ENCODE measurements at places on chromosomes 12 and 14.

DNA sequence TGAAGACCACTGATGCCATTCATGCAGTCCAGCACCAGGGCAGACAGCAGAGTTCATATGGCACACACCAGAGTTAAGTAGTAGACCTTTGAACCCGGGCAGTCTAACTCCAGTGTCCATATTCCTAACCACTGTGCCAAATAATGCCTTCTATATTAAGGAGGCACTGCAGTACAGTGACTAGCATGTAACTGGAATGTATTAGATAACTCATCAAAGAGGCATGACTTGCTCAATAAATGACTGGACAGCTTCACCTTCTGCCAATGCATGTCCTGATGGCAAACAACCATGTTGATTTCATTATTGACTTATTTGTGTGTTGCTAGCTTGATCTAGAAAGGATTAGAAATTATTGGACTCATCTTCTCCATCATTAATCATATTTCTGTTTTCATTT, 40.2 kb downstream of the DACT1 start:
- no peak for DNase-seq

GRCh38 chr12:78684419-78684818, 180.2 kb upstream of the SYT1 start:
- DNase-seq = no peak

- DNase-seq = no peak
Measured at GRCh38 chr12:30047516-30048254, 263.9 kb upstream of the TMTC1 start.

GRCh38 chr12:130375296-130376287, 37.9 kb downstream of the PIWIL1 start:
- no peak for DNase-seq

DNA sequence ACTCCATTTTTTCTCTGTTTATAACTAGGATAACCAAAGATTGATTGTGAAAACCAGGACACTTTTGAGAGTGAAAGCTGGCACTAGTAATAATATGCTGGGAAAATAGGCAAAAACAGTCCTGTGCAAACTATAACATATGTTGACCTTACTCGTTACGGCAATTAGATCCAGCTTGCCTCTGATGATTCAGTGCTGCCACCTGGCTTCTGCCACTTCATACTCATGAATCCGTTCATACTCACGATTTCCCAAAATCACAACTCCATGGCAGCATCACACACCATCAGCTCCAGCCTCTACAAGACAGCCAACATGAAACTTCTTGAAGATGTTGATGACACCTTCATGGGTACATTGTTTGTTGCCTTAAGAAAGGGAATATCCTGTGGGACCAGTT, 49.1 kb upstream of the CAND1 start:
- no peak for DNase-seq

DNA sequence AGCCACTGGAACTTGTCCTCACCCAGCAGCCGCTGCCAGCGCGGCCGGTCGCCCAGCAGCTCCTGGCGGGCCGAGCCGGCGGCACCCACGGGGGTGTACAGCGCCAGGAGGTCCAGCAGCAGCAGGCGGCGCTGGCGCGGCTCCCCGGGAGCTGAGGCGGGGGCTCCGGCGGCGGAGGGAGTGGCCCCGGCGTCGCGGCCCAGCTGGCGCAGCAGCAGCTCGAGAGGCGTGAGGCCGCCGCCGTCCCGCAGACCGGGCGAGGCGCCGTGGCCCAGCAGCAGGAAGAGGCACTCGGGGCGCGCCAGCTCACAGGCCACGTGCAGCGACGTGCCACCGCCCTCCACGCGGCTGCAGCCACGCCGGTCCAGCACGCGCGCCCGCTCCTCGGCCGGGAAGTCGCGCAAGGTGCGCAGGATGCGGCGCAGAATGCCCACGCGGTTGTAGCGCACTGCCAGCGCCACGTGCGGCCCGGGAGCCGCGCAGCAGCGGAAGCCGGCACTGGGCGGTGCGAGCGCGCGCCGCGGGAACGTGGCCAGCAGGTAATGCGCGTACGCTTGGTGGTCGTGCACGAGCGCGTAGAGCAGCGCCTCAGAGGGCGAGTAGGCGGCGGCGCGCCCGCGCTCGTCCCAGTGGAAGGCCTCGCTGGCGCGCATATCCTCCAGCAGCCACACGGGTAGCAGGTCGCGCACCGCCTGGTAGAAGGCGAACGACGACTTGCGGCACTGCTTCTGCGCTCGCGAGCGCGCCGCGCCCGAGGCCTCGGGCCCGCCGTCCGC, 2.3 kb downstream of the ANKRD9 start:
- no peak for DNase-seq

- DNase-seq = no peak
Measured at GRCh38 chr12:90253136-90253535, 544.5 kb upstream of the ATP2B1 start.

- DNase-seq = no peak
Measured at GRCh38 chr12:82952946-82953345, 266.2 kb downstream of the TMTC2 start.

- DNase-seq = no peak
Measured at GRCh38 chr14:57412341-57412740, 22.0 kb downstream of the NAA30 start.

DNA sequence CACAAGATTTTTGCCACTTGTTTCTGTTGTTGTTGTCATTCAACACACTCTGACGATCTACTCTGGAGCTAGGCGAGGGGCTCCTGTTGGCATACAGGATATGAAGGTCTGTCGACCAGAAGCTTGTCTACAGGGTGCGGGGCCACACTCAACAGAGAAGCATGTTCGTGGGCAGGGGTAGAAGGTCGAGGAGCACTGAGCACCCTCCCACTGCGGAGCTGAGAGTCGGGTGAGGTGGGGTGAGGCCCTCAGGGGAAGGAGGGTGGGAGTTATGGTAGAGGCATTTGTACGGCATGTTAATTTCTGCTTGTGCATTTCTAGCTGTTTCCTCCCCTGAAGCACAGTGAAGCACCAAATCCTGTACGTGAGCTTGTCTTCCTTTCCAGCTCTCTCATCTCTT, 115.1 kb downstream of the PRMT8 start:
- DNase-seq = no peak

DNA sequence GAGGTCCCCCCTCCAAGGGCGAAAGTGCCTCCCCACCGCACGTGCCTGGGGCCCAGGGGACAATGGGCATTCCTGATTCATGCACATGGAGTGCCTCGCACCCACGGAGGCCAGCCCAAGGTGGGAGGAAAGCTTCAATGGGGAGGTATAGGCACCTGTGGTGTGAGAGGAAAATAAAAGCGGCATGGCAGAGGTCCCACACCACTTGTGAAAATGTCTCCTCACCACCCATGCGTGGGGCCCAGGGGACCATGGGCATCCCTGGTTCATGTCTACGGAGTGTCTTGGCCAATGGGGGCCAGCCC, 384.7 kb downstream of the ALG10 start:
- DNase-seq = no peak

- DNase-seq = no peak
Measured at GRCh38 chr12:18414671-18415070, 153.4 kb downstream of the PIK3C2G start.

DNA sequence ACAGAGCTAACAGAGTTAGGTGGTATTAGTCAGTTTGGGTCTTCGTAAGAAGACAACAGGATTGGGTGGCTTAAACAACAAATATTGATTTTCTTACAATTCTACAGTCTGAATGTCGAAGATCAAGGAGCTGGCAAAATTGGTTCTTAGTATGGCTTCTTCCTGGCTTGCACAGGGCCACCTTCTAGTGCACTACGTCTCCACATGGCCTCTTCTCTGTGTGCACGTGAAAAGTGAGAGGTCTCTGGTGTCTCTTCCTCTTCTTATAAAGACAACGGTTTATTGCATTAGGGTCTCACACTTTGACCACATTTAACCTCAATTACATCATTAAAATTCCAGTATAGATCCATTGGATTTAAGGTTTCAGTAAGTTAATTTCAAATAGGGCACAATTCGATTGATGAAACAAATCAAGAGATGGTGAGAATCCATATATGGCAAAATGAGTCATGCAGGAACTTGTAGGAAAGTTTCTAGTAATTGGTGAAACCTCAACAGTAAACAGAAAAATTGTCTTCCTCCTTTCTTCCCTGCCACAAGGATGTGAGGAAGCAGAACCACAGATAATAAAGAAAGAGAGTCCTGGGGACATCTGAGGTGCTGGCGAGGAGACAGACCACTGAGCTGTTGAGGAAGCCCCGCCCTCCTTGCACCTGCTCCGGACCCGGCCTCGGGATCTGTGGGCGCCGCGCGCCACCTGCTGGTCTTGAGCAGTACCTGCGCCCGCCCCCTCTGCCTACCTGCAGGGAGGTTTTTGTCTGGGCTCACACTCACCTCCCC, 846.7 kb downstream of the TMEM121 start:
- peak; percentile 68 for DNase-seq

GRCh38 chr14:26992403-26993115, 394.7 kb upstream of the NOVA1 start:
- DNase-seq = no peak

DNA sequence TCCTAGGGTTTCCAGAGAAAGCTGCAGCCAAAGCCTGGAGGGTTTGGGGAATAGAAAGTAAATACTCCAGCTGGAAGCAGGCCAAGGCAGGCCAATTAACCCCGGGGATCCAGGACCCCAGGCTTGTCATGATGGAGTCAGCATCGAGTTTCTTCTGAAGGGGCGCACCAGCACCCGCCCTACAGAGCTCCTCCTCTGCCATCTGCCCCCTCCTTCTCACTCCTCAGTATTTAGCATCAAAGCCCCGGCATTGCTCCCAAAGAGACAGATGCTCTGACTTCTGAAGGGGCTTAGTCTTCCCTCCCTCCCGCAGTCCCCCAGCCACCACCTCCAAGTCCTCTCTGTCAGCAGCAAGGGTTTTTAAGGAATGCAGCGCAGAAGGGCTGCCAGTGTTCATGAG, 285.1 kb upstream of the NOS1 start:
- DNase-seq = no peak

DNA sequence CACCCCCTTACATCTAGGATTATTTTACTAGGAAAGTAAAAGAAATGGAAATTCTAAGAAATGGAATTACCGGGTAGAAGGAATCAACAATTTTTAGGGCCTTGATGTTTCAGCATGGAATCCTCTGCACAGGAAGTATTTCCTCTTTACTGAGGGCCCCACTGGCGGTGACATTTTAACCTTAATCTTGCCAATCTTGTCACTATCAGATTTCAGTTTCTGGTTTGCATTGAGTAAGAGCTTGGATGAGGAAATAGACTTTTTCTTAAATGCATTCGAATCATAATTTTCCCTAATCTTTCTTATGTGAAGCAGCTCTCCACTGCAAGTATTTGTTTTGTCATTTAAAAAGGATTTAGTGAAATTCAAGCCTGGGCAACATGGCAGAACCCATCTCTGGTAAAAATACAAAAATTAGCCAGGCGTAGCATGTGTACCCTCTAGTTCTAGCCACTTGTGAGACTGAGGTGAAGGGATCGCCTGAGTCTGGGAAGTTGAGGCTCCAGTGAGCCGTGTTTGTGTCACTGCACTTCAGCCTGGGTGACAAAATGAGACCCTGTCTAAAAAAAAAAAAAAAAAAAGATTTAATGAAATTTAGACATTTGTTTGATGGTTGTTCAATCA, 40.7 kb downstream of the TPCN1 start:
- no peak for DNase-seq

DNA sequence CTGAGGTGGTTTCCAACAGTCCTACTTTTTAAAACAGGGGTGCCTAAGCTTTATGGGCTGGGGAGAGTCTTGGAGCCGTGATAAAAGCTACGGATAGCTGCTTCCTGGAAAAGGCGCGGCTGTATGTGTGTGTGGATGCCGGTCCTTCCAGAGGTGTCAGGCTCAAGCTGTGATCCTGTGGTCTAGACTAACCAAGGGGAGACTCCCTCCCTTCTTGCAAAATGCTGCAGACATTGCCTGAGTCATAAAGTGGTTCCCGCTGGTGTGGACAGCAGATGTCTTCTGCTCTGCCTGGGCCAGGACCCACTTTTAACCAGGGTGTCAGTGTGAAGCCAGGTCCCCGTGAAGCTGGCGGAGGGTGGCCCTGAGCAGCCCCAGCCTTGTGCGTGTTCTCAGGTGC, 37.8 kb downstream of the CCDC92 start:
- DNase-seq = no peak

DNA sequence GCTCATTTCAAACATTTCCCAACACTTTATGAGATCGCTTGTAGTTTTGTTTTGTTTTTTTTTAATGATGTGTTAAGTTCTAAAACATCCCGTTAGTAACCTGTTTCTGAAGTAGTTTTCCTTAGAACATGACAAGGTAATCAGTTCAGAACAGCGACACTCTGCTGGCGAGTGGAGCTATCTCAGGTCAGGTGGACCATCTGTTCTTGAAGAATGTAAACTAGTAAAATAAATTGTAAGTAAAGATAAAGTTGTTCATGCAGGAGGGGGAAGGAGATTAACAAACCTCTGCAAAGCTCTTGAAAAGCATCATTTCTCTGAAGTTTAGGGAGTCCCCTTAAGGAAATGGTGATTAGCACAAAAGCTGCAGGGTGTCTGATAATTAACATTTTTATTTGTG, 71.9 kb upstream of the DACT1 start:
- no peak for DNase-seq

DNA sequence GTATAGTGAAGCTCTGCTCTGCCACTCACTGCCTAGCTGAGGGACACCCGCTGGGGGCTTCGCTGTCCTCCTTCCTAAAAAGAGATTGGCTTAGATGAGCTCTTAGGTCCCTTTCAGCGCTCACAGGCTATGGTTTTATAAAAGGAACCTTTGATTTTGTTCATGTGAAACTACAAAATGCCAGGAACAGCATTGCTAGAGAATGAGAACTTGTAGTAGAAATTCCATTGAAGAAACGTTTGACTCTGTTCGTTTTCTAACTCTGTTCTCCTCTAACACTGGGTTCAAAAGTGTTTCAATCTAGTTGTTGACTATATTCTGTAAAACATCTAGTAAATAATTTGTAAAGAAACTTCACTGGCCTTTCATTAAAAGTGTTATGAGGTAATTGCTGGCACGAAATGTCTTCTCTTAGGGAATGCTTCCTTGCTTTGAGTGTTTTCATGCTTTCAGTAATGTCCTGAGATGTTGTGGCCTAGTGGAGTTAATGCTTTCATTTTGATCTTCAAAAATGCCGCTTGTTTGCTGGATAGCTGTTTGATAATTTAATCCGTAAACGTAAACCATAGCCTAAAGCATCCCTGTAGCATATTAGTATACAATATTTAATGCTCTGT, 1.6 kb downstream of the MARK3 start:
- peak; percentile 43 for DNase-seq

DNA sequence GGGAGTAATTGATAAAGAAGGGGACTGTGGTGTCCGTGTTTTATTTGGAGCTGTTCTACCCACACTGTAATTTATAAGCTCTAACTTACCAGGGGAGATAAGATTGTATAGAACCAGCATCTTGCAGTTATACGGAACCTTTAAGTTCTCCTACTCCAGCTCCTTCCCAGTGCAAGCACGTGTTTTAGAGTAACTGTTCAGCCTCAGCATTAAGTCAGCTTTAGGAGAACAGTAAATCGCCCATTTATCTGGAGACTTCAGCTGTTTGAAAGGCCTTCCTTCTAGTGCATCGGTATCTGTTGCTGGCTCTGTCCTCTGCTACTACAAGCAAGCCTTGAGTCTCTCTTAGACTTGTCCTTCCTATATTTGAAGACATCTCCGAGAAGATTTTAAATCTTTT, 95.6 kb downstream of the ETV6 start:
- DNase-seq = no peak

- DNase-seq = no peak
Measured at GRCh38 chr14:95413289-95414215, 93.8 kb upstream of the CLMN start.

GRCh38 chr12:117042171-117042842, 56.9 kb downstream of the TESC start:
- DNase-seq = no peak

- no peak for DNase-seq
Measured at GRCh38 chr12:104243551-104243950, 28.0 kb downstream of the TXNRD1 start.

- no peak for DNase-seq
Measured at GRCh38 chr12:69007855-69008351, 74.9 kb upstream of the CPM start.
